ENCODE measurements at places on chromosomes 11 and 22.

- DNase-seq, result peak; percentile 50
Measured at GRCh38 chr22:45757068-45757467, 85.4 kb downstream of the ATXN10 start.

DNA sequence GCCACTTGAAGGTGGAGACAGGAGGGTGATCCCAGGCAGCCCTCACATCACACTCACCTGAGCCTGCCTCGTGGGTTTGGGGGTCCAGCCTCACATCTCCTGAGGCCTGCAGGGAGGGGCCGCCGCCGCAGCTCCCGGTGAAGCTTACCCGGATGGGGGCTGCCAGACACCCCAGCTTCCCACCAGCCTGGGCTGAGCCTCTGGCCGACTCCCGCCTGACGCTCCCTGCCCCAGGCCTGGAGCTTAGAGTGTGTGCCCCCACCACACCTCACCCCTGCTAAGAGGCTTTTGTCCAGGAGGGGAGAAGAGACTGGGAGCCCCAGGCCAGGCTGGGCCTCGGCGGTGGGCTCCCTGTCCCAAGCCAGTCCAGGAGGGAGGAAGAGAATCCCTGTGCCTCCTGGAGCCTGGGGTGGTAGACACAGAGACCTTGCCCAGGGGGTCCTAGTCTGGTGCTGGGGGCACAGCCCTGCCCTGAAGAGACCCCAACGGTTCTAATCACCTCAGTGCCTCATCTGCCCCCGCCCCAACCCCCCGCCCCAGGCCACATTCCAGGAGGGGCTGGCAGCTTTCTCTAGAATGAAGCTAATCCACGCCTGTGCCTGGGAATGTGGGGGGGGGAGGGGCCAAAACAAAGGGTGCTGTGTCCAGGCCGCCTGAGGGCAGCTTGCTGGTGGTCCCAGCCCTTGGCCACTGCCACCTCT is at the start of gene SLC16A8:
Gene SLC16A8, minus strand, starts transcription at position 254 of the 701 bp plus-strand sequence. CDS start 1,311 bp downstream, outside the sequence.
- DNase-seq, result no peak

DNA sequence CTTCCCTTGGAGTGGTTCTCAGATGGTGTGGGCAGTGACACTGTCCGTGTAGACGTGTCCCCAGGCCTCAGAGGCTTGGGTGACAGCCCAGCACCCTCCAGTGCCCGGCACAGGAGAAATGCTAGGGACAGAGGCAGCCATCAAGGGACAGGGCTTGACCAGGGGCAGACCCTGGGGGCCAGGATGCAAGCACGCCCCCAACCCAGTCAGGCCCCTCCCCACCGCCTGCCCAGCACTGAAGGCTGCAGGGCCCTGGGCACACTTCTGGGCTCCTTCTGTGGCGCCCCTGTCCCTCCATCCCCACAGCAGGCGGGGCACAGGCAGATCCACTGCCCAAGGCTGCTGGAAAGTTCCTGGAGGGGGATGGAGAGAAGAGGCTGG is 11.1 kb downstream of the IGF2 start:
- DNase-seq, result no peak

GRCh38 chr11:36534276-36534840 is 24.3 kb upstream of the TRAF6 start:
- no peak for DNase-seq

GRCh38 chr11:20197881-20198280 is 37.6 kb upstream of the DBX1 start:
- no peak for DNase-seq

DNA sequence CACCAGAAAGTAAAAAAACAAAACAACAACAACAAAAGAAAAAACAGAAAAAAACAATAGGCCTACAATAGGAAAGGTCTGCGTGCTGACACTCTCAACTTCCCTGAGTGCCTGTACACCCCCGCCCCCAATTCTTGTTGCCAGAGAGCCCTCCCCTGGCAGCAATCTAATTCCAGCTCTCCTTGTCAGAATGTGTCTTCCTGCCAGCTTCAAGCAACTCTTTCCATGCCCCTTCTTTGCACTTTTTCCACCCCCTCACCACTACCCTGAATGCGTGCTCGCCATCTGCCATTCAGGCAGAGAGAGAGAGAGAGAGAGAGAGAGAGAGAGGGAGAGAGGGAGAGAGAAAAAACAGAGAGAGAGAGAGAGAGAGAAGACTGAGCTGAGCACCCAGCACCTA is 245.0 kb downstream of the KIRREL3 start:
- DNase-seq, result no peak
